ENCODE measurements at places on chromosomes 6 and 20.

DNA sequence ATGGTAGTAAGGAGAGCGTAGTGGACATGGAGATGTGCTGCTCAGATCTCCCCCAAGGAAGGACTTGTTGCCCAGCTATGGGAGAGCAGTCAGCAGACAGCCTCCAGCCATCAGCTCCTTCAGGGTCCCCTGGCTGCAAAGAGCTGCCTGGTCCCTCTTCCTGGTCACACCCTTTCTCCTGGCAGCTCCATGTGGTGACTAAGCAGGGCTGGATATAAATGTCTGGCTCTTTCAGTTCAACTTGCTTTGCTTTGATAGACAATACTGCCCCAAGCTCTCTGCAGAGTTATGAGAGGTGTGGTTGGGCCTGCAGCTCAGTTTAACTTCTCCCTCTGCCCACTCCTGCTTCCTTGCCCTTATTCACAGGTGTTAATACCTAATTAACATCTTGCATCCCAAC is 64.1 kb upstream of the DDR1 start:
- DNase-seq: peak; percentile 74

DNA sequence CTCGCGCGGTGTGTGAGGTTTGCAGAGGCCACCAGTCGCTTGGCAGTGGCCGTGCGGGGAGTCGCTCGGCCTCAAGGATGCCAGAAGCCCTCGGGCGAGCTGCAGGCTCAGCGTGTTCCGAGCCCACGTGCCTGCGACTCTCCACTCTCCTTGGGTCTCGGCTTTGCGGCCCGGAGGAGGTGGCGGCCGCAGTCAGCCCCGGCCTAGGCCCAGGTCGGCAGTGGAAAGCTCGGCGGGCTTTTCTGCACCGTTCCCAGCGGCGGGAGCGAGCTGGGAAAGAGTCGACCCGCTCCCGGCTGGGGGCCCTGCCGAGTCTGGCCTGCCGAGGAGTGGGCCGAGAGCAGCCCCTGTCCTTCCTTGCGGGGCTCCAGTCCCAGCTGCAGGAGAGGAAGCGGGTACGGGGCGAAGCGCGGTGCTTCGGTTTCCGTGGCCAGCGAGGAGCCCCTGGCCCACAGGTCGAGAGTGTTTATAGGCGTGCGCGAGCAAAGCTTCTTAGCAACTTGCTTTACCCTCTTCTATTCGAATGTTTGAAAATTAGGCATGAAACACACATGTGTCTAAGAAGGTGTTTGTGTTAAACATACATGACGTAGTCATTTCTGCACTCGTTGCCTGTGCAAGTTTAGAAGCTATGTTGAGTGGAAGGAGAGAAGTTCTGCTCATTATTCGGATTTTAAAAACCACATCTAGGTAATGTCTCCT is 5.6 kb downstream of the FOXC1 start:
- no peak for DNase-seq

- no peak for DNase-seq
Observed at GRCh38 chr6:168368066-168368820, 48.7 kb upstream of the DACT2 start.

DNA sequence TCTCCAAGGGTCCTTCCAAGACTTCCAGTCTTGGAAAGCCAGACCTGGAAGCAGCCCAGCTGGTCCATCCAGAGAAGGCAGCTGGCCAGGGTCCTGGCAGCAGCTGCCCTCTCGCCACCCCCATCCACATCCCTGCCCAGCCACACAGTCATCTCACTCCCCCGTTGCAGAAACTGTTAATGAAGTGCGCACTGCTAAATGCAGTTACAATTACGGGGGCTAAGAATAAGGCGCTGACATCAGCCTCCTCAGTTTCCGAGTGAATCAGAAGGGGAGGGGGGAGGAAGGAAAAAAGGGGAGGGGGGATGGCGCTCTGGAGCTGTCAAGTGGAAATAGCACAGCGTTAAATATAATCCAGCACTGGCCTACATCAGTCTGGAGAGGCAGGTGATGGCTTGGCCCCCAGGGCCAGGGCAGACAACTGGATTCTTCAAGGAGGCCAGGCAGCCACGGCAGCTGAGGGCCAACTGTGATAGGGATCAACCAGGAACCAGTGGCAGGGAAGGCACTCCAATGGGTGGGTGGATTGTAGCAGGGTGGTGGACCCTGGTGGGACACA is 6.9 kb downstream of the RIMS4 start:
- DNase-seq: no peak

GRCh38 chr6:32086661-32087573 is 22.2 kb downstream of the TNXB start:
- DNase-seq: peak; percentile 76

GRCh38 chr6:11097476-11097875 is 3.8 kb downstream of the SMIM13 start:
- DNase-seq: no peak

GRCh38 chr6:135012764-135013163 is 41.9 kb downstream of the HBS1L start:
- DNase-seq: peak; percentile 60

DNA sequence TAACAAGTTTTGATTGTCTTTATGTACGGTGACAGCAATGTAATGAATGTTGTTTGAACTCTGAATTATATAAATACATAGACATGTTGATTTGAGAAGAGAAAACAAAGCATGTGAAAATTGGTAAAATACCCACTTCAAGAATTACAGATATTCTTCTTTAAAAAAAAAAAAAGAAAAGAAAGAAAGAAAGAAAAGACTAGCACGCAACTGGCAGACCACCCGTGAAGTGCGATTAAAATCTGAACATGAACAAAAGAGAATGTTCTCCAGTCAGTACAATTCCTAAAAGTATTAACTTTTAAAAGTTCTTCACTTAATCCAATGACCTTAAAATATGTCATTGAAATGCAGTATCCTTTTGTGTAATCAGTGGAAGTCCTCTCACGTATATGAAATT is 434.9 kb downstream of the TFAP2A start:
- DNase-seq: no peak

DNA sequence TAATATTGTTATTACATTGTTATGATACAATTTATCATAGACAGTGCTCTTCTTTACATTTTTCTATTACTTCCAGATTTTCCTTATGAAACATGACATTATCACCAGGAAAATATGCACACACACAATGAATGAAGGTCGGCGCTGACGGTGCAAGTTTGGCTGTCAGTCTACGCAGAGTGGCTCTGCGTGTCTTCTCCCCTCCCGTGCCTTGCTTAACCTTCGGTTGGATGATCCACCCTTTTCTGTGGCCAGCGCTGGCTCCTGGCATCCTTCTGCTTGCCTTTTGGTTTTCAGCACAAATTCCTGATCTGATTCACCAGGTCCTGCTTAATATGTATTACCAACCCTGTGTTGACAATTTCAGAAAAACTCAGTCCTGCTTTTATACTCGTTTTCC is 157.4 kb downstream of the TSHZ2 start:
- DNase-seq: no peak

DNA sequence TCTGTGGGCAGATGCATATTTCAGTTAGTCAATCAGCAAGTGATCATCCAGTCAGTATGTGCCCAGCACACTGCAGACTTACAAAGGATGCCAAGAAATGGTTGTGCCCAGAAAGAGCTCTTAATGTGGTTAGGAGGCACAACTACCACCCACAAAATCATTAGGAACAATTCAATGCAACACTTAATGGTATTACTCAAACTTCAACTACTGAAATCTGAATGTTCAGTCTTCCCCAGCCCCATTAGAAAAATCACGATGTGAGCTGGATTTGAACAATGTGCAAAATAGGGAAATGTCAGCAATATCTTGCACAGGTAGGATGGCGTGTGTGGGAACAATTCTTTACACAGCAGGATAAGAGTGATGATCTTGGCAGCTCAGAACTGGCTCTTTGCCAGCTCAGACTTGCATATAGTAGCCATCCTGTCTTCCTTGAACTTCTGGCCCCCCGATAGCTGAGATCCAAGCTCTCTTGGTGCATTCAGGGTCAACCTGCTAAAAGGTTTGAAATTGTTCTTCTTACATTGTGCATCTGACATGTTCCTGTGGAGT is 556.7 kb upstream of the HTR1E start:
- DNase-seq: no peak

- no peak for DNase-seq
Observed at GRCh38 chr20:47359530-47360296, 3.2 kb upstream of the ZMYND8 start.

DNA sequence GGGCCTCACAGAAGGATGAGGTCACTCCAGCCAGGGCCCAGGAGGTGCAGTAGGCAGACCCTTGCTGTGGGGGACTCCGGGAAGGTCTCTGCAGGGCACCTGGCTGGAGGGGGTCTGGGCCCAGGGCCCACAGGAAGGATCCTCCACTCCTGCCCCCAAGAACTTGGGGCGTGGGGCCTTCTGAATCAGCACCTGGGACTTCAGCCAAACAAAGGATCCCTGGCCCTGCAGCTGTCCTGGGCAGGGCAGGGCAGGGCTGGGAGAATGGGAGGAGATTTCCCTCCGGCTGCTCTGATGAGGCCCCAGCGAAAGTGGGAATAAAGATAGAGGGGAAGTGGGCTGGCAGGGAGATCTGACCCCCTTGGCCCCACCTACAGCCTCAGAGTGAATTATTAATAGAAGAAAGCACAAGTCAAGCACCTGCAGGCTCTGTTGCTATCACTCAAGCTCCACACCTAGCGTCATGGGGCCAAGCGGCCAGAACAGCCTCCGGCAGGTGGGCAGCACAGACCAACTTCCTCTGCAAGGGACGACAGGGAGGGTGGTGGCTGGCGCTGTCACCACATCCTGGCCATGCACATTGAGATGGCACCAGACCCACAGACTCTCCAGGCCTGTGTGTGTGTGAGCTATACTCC is 61.6 kb upstream of the MRPS10 start:
- DNase-seq: peak; percentile 44

- no peak for DNase-seq
Observed at GRCh38 chr6:56652231-56652630, 9.5 kb upstream of the DST start.

DNA sequence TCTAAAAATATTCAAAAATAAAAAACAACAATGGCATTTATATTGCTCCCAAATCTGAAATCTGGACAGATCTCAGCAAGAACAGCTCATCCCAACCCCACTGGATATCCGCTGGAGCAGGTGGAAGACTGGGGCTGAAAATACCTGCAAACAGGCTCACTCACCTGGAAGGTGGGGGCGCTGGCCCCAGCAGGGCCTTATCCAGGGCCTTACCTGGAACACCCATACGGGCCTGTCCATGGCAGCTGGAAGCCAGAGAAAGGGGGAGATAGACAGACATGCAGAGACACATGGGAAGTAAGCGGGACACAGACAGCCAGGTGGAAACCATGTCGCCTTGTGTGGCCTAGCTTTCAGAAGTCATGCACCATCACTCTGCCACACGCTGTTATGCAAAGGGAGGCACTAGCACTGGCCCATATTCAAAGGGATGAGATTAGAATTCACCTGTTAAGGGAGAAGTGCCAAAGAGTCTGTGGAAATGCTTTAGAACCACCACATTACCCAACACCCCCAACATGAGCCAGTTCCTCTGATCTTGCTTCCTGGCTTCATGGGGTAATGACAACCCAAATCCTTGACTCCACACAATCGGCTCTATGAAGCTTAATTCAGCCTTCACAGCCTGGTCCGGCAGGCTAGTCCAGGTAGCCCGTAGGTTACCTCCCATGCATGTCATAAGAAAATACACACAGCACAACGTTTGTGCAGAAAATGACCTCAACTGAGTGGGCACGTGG is 99.0 kb upstream of the CDYL start:
- no peak for DNase-seq

DNA sequence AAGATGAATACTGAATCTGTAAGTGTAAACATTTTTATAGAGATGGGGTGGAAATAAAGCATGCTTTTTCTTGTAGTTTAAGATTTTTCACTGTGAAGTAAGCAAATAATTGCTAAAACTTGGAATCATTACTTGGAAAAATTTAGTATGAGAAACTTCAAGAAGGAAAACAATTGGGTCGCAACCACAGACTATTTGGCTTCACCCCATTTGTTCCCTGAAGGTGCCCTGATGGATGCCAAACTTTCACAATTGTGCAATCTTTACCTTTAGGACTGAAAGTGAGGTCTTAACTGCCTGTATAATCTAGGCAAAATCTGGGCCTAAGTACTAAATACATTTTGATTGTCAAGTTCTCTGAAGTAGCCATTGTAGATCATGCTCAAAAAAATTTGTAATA is 330.1 kb downstream of the HDGFL1 start:
- DNase-seq: no peak

Data from HFFc6 (cell line).